ENCODE measurements at places on chromosomes 16 and 17.

- DNase-seq = no peak
Measured at GRCh38 chr17:17929655-17930380, 42.4 kb downstream of the TOM1L2 start.

GRCh38 chr16:73161977-73162376, 114.0 kb upstream of the ZFHX3 start:
- DNase-seq = no peak

DNA sequence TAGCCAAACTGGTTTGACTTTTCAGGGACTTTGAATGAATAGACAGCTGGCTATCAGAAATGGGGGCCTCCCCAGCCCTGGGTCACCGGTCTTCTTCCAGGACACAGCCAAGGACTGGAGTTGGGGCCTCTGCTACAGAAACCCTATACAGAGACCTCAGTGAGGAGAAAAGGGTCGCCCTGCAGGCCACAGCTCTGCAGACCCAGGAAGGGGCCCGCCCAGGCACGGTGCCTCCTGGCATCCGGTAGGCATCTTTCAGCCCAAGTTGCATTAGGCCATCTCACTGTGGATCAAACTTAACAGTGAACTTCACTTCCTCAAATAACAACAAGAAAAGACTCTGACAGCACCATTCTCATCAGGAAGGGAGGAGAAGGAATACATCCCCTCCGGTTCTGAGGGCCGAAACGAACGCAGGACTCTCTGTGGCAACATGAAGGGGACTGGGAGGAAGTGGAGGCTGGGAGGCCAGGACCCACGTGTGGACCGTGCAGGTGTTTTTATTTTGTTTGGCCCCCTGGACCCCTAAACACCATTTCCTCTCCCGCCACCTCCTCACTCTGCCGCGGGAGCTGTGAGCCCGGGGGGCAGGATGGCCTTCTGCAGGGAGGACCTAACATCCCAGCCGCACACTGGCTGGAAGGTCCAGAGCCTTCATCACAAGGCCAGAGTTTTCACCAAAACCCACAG, 7.2 kb downstream of the SLC38A10 start:
- DNase-seq = no peak

- DNase-seq = no peak
Measured at GRCh38 chr17:77725846-77726245, 232.7 kb upstream of the TNRC6C start.

GRCh38 chr16:69924777-69925191, 26.4 kb upstream of the CLEC18A start:
- DNase-seq = no peak

- no peak for DNase-seq
Measured at GRCh38 chr16:75336521-75336920, 85.1 kb upstream of the BCAR1 start.

DNA sequence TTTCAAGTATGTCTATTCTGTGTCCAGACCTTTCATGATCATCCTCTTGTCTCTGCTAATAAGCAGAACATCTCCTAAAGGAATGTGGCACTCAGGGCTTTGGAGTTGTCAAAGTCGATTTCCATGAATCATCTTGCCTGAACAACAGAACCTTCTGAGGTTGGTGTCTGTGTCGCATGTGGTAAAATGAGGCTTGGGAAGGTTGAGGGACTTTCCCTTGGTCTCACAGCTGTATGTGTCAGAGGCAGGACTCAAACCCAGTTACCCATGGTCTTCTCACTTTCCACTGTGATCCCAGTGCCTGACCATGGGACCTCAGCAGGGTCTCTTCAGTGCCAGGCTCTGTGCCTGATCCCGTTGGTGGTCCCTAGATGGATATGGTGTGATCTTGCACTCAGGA, 4.2 kb upstream of the GPRC5B start:
- DNase-seq = no peak

GRCh38 chr16:27387724-27388123, 14.2 kb upstream of the IL21R start:
- no peak for DNase-seq

DNA sequence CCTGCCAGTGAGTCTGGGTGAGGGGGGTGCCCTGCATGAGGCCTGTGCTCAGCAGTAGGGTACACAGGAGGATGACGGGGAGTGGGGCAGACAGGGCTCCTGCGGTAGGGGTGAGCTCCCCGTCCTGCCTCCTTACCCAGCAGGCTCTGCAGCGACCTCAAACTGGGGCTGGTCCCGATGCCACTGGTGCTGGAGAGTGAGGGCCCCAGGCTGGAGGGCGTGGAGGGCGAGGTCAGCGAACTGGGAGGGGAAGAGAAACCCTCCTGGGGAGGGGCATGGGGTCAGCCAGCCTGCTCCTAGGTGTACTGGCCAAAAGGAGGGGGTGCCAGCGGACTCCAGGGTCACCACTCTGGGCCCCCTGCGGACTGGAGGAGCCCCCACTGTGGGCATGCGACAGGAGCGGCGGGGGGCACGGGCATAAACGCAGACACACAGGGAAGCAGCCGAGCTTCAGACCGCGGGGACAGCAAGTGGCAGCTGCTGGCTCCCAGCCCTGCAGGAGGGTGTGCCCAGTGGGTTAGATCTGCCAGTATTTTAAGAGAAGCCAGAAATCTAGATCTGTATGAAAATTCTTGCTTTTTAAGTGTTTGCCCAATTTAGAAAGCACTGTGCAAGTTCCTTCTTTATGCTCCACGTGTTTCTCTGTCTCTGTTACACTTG, 9.0 kb upstream of the VASN start:
- no peak for DNase-seq
